ENCODE measurements at places on chromosomes 2 and 18.

DNA sequence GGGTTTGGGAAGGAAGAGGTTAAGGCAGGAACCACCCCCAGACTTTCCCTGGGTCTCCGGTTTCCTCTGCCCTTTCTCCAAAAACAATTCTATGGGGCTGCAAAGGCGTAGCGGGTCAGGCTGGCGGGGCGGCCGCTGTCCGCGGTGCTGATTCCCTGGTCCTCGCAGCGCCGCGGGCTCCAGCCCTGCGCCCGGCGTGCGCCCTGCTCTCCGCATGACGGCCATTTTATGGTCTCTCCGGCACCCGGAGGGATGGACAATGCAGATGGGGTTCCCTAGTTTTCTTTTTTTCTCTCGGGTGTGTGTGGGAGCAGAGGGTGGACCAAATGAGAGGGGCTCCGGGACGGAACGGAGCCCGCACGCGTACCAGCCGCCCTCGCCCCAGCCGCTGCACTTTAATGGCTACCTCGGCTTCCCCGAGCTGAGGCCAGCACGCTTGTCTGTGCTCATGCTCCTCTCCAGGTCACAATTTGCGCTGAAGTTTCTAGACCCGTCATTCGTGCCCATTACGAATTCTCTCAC lies 1.6 kb downstream of the ST8SIA3 start:
- DNase-seq: no peak

DNA sequence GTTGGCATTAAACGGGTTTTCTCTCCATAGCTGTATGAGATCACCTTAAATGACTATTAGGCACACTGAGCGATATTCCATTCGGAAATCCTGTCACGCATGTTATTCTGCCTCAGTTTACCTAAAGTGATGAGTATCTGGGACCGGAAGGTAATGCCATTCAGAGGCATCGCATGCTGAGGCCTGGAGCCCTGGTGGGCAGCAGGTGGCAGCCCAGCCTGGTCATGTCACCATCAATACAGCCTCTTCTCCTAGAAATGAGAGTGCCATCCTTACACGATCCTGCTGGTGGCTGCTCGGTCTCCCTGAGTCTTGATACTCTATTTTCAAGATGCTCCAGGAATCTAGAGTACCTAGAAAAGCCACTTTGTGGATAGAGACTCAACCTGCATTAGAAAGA lies 119.8 kb downstream of the EIPR1 start:
- no peak for DNase-seq

DNA sequence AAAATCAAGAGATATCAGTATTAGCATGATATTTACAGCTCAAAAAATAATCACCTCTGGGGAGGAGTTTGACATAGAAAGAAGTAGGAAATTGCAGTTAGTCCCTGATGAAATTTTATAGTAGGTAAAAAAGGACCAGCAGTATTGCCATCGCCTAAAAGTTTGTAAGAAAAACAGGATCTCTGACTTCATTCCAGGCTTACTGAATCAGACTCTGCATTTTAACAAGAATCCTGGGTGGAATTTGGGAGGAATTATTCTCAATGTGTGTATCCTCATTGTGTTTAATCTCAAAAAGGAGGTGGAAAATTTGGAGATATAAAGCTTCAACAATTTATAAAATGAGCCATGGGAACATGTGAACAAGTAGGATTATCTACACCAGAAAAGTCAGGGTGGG lies 31.2 kb upstream of the STAT1 start:
- DNase-seq: no peak

- DNase-seq: no peak
Measured at GRCh38 chr18:53864770-53865169, 359.7 kb downstream of the MBD2 start.

DNA sequence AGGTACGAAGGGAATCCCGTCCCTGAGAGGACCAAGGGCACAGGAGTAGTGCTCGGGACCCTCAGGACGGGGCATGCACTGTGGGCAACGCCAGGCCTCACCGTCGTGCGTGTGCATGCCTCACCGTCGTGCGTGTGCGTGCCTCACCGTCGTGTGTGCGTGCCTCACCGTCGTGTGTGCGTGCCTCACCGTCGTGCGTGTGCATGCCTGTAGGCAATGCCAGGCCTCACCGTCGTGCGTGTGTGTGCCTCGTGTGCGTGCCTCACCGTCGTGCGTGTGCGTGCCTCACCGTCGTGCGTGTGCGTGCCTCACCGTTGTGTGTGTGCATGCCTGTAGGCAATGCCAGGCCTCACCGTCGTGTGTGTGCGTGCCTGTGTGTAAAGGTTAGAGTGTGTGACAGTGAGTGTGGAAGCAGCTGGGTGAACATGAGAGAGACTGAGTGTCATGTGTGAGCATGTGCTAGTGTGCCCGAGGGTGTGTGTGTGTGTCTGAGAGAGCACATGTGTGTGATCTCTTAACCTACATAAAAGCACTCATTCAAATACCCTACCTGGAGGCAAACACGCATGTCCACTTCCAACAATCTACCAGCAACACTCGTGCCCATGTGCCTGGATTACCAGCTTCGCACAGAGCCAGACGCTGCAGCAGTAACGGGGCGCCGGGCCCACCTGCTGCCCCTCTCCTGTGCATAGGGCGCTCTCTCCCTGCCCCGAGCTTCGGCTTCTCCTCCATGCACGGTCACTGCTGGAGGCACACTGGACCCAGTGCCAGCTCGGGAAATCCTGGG lies 36.3 kb downstream of the ZNF516 start:
- DNase-seq: no peak

- DNase-seq: no peak
Measured at GRCh38 chr18:23071285-23071684, 64.0 kb upstream of the CABLES1 start.

DNA sequence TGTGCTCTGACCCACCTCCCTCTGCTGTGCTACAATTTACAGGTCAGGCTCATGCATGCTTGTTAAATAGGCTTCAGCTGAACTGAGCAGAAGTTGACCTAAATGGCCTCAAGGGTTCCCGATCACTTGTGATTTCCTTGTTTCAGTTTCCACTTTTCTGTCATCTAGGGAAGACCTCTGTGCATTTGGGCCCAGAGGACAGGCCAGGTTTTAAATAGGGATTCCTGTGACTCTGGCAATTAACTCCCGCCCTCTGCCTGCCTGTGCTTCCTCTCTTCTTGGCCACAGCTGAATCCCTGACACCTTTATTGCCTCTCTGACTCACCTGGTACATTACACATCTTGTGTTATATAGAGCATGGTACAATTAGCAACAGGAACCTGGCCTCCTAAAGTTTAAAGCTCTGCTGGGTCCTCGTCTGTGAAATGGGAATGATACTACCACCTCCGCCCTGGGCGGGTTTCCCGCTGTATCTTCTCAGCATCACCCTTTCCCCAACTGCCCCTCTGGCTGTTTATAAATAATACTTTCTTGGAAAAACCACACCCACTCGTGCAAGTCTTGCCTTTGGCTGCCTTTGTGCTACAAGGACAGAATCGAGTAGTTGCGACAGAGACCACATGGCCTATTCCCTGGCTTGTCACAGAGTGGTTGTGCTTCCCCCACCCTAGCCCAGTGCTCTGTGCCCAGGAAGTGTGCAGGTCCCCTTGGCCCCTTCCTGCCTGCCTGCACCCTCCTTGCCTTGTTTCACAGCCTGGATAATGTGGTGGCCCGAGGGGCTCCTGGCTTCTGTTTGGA lies 7.9 kb downstream of the CABLES1 start:
- DNase-seq: no peak

GRCh38 chr2:127194447-127194846 lies 25.7 kb downstream of the CYP27C1 start:
- no peak for DNase-seq

DNA sequence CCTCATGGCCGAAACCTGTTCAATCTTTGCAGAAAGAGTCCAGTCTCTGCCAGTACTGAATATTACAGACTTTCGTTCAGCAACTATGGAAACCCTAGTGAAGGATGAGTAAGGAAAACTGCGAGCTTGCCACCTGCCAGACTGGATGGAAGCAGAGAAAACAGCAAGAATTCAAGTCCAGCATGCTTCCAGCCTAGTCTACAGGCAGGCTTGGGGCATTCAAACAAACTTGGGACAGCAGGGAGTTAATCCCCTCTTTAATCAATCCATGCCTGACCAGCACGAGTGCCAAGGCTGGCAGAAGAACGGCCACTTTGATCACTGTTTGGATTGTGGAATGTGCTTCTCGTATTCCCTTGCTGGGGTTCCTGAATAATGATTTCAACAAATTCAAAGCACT lies 145.2 kb downstream of the EPHA4 start:
- DNase-seq: no peak

GRCh38 chr2:112701052-112701451 lies 19.8 kb upstream of the NT5DC4 start:
- no peak for DNase-seq

- no peak for DNase-seq
Measured at GRCh38 chr2:26469092-26469710, 8.7 kb downstream of the OTOF start.

DNA sequence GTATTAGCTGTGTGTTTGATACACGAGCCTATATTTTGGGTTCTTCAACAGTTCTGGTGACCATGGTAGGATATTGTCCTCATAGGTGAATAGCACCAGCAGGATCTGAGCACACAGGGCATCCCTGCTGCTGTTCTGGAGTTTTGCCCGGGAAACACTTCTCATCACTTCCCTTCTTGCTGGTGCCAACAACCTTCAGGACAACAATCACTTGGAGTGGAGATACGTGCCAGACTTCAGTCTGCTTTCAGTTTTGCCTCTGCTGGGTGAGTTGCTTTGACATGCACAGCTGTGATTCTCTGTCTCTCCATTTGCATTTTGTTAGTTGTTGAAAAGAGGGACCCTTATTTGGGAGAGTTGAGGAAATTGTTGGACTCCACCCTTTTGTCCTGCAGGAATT lies 1347.2 kb upstream of the DDX18 start:
- no peak for DNase-seq

GRCh38 chr2:101064868-101065549 lies 62.9 kb downstream of the RPL31 start:
- DNase-seq: no peak

GRCh38 chr2:86048888-86049287 lies 56.8 kb downstream of the POLR1A start:
- no peak for DNase-seq

DNA sequence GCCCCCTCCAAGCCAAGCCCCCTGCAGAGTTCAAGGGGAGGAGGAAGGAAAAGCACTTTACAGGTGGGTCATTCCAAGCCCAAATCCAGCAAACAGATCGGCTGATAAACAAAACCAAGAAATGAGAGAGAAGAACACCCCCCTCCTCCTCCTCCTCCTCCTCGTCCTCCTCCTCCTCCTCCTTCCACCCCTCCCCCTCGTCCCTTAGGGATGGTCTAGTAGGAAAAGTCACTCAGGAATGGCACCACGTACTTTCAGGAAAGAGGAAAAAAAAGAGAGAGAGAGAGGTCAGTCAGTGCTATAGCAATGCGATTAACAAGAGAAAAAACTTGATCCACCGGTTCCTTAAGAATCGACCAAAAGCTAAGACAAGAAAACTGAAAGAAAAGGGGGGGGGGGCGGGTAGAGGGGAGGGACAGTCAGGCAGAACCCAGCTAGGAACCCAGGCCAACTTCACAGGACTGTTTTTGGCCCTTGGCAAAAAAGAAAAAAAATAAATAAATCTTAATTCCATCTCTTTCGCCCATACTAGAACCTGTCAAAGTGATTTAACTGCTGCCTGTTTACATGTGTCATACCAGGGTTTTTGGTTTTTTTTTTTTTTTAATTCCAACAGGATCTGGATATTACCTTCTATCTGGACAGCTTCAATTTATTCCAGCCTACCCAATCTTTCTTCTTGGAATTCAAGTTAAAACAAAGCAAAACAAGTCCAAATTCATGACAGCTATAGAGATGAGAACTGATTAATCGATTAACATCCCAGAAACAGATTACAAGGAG lies 906 bp downstream of the IKZF2 start:
- DNase-seq: no peak

- no peak for DNase-seq
Measured at GRCh38 chr2:33291278-33292013, 185.0 kb upstream of the RASGRP3 start.

GRCh38 chr2:201320257-201320656 lies 36.9 kb downstream of the FLACC1 start:
- no peak for DNase-seq

- no peak for DNase-seq
Measured at GRCh38 chr2:181203412-181203811, 223.0 kb downstream of the UBE2E3 start.

DNA sequence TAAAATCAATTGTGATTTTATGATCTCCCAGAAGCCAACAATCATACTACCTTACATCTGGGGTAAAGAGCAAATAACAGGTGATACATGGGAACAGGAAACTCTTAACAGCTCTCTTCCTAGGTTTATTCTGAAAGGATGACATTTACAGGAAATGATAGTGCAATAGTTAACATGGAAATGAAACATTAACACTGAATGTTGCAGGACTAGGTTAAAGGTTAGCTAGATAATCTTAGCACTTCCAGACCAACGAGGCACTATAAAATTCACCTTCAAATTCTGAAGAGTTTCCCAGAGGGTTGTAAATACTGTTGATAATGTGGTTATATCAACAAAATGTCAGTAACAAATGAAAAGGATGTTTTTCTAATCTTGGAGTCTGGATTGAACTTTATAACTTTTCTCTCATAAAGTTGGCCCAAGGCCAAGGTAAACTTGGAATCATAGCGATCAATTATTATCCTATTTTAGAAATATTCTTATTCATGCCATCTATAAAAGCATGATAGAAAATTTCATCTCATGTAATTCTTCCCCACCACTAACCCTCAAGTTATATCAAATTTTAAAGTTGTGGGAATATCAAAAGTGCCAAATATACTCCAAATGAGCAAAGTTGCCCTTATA lies 32.9 kb upstream of the GCG start:
- no peak for DNase-seq

DNA sequence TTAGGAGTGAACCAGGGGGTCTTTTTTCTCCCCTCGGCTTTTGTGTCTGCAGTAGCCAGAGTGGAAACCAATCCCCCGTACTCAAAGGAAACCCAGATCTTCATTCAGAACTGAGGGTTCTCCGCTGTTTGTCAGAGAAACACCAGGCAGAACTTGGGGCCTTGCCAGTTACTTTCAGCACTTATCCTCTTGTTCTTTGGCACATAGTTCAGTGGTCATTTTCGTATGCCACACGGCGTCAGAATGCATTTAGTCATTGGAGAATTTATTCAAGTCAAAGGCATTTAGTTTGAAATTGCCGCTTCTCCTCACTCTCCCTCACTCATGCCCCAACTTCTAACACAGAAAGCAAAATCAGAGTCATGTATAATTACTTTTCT lies 102.9 kb downstream of the CABLES1 start:
- DNase-seq: no peak

DNA sequence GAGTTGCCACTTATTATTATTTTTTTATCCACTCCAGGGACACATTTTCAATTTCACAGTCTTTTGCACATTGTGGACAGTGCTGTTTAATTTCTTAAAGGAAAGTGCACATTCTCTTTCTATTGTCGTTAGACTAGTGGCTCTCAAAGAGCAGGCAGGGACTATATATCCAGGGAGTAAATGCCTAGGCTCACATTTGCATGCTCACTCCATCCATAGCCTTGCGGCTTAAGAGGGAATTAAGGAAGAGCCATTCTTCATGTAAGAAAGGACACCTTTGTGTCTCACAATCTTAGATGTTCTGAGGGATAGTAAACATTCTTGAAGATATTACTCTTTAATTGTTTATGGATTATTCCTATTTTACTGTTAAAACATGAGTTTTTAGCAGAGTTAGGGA lies 70.8 kb downstream of the FIGN start:
- no peak for DNase-seq

GRCh38 chr18:76943542-76944339 lies 121.4 kb downstream of the ZNF236 start:
- DNase-seq: no peak

GRCh38 chr2:219689676-219690628 lies 62.5 kb downstream of the SLC4A3 start:
- no peak for DNase-seq

- no peak for DNase-seq
Measured at GRCh38 chr2:47237375-47238334, 82.5 kb upstream of the STPG4 start.

GRCh38 chr2:8675543-8675942 lies 6.3 kb upstream of the ID2 start:
- DNase-seq: no peak
